ENCODE measurements at places on chromosomes 7 and 10.

DNA sequence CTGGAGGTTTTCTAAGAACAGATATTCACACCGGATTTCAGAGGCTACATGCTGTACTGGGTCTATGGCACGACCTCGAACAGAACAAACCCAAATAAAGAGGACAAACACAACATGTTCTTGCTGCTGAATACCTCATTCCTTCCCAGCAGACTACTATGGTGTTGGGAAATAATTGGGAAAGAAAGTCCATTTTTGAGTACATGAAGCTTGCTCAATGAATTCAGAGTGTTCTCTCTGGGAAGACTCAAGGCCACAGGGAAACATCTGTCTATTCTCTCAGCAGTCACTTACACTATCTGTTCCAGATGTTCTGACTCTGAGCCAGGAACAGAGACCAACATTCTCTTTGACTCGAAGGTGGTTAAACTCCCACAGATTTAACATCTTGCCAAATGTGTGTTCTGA lies 30.9 kb downstream of the LAMB1 start:
- no peak for DNase-seq

DNA sequence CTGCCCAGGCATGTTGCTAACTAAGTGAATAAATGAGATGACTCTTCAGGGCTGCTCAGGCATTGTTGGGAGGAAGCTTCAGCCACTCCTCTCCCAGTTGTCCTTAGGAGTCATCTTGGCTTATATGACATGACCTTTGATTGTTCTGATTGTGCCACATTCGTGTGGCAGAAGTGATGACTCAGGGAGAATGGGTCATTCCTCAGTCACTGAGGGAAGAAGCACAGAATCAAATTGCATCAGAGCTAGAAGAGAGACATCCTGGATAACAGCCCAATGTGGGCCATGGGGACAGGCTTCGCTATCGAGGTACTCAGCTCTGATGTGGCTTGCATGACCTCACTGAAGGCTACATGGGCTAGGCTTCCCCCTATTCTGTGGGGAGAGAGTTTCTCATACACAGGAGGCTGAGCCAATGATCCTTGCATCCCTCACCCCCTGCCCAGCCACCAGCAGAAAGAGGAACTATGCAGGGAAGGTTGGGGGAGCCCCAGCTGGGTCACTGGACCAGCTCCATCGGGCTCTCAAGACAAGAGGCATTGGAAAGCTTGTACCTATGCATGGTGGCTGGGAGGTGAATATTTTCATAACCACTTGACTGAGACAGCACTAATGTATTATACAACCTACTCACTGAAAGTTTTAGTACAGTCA lies 6.0 kb upstream of the HMX3 start:
- DNase-seq, result no peak

GRCh38 chr7:2892549-2892948 lies 48.4 kb upstream of the GNA12 start:
- DNase-seq, result no peak

GRCh38 chr7:39623732-39624441 lies 515 bp downstream of the RALA start:
- no peak for DNase-seq

- DNase-seq, result peak; percentile 0
Measured at GRCh38 chr10:72637398-72637857, 11.5 kb upstream of the MICU1 start.

GRCh38 chr10:89279421-89279869 lies 22.4 kb upstream of the IFIT2 start:
- DNase-seq, result no peak

DNA sequence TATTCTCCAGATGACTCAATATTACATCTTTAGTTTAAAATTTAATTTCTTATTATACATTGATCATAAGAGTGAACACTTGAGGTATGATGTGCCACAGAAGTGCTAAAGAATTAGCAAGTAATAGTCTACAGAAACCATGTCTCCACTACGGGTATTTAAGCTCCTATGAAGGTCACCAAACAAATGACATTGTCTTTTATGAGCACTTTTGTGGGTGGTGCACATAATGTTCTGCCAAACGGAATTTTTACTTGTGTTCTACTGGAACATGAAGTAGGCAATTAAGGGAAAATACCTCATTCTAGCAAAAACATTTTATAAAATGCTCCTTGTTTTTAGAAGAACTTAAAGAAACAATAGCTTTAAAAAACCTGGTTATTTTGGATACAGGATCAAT lies 27.4 kb upstream of the CUBN start:
- no peak for DNase-seq

- DNase-seq, result no peak
Measured at GRCh38 chr10:1359626-1359955, 303.4 kb downstream of the WDR37 start.

- DNase-seq, result no peak
Measured at GRCh38 chr7:33748793-33749192, 156.5 kb upstream of the BMPER start.

GRCh38 chr10:68625316-68625921 lies 65.3 kb downstream of the TET1 start:
- DNase-seq, result no peak

- DNase-seq, result no peak
Measured at GRCh38 chr10:77944519-77944918, 18.0 kb upstream of the DLG5 start.

Measured in activated CD8-positive, alpha-beta memory T cell treated with anti-CD3 and anti-CD28 coated beads for 4 hours (primary cell).